CD4-positive, alpha-beta T cell treated with Interleukin-4 for 4 hours (primary cell): ENCODE measurements at places on chromosomes 6 and 20.

GRCh38 chr6:16651871-16652270 is 109.4 kb downstream of the ATXN1 start:
- peak; percentile 84 for DNase-seq

DNA sequence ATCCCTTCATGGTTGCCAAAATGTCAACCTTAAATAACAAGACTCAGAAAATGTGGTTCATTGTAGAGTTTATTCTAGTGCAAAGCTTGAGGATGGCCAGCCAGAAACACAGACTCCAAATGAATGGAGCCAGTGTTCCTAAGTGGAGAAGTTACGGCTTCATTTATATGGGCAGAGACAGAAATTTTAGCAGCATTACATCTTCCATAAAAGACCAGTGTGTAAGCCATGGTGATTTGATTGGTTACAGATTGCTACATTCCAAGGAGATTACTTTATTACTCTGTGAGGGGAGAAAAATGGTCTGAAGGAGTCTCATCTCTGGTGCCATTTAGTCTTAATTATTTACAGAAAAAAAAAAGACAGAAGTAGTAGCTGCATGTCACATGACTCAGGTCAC is 97.8 kb downstream of the OTOR start:
- DNase-seq = no peak

DNA sequence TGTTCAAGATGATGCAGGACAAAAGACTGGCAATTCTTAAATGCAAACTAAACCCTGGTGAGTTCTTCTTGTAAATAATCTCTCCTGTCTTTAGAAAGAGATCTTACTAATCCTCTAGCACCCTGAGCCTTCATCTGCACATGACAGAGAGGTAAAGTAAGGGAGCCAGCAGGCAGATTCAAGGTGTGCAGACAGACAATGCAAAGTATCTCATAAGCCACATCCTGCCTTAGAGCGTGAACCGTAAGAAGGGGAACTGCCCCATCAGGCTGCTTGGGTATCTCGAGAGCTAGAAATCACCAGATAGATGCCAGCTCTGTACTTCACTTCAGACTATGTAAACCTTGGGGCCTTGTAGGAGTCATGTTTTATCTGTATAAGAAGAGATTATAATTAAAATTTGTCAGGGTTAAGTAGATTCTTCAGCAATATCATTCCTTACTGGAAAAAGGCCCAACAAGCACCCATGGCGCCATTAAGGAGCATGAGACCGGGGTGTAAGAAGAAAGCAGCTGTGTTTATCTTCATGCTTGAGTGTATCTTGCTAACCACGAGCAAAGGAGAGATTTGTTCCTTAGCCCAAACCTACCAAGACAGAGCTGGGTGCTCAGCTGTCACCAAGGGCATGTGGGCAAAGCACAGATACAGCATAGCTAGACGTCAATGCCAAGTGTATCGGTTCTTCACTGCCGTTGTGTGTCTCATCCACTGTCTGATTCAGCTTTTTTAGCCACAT is 24.4 kb downstream of the CNR1 start:
- DNase-seq = no peak

GRCh38 chr20:58246346-58246745 is 17.9 kb upstream of the ANKRD60 start:
- no peak for DNase-seq

DNA sequence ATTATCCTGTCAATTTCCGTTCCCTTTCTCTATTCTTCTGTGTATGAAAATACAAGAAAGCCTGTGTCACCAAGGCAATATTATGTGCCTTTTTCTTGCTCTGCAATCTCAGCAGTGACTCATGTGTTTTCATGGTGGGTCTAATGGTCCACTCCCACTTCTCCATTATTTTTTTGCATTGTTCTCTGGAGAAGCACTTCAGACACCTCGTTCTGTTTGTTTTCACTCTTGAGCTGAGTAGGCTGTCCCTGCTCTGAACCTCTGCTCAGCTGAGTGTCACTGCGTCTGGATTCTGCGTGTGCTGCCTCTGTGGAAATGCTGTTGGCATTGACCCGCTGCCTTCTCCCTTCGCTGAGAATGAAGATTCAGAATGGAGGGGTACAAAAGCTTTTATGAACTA is 230.6 kb downstream of the TMEM242 start:
- no peak for DNase-seq

GRCh38 chr20:58693226-58694006 is 816 bp downstream of the NPEPL1 start:
- DNase-seq = no peak

DNA sequence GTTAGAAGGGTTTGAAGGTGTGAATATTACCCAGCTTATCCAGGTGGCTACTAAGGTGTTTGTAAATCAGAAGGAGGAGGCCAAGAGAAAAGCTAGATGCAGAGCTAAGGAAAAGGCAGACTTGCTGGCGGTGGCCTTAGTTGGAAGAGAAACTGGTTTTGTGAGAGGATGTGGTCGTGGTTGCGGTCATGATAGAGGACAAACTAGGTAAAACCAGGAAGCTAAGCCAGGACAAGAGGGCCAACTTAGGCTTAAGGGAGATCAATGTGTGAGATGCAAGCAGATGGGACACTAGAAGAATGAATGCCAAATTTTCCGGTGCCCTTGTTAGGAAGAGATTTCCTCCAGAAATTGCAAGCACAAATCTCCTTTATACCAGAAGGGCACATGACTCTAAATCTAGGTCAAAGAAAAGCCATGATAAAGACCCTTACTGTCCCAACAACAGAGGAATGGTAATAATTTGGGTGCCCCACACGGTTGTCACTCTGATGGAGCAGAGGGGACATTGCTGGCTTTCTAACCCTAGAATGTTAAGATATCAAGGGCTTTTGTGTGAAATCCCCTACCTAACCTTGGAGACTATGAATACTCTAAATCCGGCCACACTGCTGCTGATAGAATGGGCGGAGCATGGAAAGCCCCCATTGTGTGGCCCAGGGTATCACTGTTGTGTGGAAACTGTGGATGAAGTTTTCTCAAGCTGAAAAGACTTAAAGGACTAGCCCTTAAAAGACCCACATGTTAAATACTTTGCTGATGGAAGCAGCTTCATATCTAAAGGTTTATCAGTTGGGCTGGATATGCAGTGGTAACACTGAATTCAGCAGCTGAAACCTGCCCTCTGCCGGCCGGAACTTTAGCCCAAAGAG is 7.8 kb downstream of the IL22RA2 start:
- peak; percentile 30 for DNase-seq

DNA sequence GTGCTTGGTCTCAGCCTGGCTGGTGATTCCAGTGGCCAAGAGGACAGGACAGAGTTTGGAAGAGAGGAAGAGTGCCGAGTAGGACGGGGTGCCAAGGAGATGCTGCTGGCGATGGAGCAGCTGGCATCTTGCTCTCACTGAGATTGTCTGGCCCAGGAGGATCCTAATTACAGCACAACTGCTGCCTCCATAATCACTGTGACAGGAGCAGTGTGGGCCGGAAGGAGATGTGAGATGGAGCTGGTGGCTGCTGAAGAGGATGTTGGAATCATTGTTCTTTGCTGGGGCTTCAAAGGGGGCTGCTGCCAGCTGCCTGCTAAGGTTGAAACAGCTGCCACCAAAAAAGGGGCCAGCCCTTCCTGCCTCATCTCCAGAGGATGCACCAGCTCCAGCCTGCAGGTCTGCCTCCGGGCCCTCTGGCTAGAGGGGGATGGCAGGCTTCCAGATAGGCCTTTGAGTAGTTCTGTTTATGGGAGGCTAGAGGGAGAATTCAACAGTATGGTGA is 214.4 kb downstream of the RNF144B start:
- no peak for DNase-seq

- peak; percentile 79 for DNase-seq
These were observed 40.1 kb upstream of the AKIRIN2 start for GRCh38 chr6:87742106-87742505.

DNA sequence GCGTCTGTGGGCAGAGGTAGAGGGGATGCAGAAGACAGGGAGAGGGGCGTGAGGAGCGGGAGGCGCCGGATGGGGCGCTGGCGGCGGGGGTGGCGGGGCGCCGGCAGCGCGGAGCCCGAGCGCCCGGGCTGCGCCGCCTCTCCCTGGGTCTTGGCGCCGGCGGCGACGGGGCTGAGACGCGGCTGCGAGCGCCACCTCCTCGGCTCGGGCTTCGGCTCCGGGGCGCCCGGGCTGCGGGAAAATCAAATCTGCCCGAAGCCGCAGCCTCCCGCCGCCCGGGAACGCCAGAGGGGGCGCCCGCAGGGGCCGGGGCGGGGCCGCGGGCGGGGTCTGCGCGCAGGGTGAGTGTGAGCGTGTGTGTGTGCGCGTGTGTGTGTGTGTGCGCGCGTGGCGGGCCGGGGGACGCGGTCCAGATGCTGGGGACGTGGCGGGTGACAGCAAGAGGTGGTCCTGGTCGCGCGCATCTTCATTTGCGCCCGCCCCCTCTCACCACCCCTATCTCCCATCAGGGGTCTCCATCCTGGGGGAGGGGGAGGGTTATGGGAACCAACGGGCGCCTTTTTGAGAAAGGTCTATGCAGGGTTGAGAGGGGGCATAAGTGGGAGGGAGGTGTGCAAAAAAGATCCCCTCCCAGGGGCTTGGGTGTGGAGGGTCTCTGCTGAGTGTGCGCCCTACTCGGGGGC is 646 bp upstream of the CPNE5 start:
- DNase-seq = peak; percentile 34

DNA sequence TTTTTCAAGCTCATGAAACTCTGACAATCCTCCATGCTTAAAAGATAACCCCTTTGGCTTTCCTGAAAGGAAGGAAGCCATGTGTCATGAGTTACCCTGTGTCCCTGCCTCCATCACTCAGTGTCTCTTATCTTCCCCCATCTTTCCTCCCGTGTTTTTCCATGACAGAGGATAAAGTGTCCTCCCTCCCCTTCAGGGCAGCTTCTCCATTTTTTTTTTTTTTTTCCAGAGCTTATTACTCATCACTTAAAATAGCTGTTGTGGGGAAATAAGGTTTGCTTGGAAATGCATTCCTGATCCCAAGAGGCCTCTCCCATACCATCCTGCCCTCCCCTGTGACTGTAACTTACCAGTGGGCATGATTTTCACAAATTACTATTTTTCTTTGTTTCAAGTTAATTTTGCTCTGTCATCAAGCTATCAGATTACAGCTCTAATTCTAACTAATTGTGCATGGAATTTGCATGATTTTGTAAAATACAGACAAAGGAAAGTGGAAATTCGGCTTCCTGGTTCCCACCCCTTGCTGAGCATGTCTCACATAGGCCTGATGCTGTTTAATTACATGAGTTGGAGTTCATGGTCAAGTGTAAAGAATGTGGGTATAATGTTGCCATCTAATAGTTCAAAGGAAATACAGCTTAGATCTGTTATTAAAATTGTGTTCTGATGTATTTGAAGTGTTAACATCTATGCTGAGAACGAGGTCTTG is 614.5 kb upstream of the FLRT3 start:
- DNase-seq = no peak

GRCh38 chr20:50034567-50035180 is 51.9 kb downstream of the SNAI1 start:
- no peak for DNase-seq

- no peak for DNase-seq
These were observed 662 bp downstream of the ENTPD6 start for GRCh38 chr20:25195962-25196785.

GRCh38 chr20:23257848-23258746 is 92.5 kb upstream of the NXT1 start:
- DNase-seq = no peak

DNA sequence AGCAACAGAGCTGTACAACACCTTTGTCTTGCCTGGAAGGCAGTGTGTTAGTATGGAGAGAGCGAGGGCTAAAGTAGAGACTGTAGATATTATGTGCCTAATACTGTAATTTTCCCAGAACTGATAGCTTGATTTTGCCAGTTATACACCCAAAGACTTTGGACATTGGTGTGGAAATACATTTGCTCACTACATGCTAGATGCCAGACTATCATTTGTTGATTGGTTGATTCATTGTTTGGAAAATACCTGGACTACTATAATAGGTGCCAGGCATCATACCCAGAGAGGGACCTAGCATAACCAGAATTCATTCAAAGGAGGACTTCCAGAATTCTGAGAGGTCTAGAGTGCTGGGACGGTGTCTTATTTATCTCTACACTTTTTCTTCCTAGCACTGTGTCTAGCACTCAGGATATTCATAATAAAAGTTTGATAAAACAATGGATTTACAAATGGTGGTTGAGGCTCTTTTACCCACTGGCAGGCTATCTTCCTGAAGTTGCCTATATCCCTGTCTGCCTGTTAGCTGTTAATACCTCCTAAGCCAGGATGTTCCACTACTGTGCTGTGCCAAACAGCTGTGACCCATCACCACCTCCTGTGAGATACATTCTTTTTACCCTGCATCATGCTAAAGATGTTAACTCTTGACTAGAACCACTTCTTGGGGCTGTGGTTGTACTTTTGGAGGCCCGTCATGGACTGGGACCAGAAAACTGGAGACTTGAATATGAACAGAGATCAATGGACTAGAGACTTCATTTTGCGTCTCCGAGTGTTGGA is 72.2 kb upstream of the FUCA2 start:
- DNase-seq = no peak

DNA sequence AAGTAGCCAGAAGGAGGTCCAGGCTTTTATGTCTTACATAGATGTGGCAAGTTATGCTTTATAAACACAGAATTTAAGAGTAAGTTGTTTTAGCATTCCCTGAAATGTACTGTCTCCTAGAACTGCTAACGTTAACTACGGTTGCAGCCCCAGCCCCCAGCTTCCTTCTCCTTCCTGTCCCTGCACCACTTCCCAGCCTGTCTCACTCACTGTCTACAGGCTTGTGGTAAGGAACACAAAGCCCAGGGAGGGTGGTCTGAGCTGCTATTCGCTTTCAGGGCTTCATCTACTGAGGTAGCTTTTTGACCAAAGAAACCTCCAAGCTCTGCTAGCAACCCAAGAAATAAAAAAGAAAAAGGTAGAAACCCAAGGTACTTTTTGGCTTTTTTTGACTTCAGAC is 35.9 kb downstream of the PCSK2 start:
- DNase-seq = no peak

DNA sequence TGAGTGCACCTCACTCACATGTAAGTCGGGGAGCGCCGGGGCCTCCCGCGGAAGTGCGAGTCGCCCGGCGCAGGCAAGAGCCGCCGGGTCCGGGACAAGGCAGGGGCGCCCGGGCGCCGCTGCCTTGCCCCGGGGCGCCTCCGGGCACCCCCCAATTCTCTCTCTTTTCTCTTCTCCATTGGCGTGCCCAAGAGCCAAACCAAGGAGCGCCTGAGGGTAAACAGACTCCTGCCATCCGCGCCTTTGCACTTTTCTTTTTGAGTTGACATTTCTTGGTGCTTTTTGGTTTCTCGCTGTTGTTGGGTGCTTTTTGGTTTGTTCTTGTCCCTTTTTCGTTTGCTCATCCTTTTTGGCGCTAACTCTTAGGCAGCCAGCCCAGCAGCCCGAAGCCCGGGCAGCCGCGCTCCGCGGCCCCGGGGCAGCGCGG is 36.8 kb downstream of the GNAS start:
- no peak for DNase-seq

- DNase-seq = peak; percentile 73
These were observed 6.8 kb downstream of the ADA start for GRCh38 chr20:44644667-44645131.

DNA sequence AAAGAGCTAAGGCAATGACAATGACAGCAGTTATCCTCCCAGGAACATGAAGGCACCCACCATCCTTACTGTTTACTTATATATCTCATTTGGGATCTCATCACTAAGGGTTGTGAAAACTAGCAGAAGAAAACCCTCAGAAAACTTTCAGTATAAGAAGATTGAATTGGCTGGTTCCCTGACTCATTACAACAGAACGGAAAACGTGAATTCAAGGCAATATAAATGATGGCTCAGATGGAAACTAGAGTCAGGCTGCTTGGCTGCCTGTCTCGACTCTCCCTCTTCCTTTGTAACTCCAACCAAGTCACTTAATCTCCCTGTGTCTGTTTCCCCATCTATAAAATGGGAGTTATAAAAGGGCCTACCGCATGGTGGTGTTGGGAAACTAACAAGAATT is 387.1 kb upstream of the JARID2 start:
- no peak for DNase-seq
